ENCODE measurements at places on chromosomes 7 and 10.
A peak's percentile ranks its signal among the peaks of the same experiment; 100 is the strongest.

DNA sequence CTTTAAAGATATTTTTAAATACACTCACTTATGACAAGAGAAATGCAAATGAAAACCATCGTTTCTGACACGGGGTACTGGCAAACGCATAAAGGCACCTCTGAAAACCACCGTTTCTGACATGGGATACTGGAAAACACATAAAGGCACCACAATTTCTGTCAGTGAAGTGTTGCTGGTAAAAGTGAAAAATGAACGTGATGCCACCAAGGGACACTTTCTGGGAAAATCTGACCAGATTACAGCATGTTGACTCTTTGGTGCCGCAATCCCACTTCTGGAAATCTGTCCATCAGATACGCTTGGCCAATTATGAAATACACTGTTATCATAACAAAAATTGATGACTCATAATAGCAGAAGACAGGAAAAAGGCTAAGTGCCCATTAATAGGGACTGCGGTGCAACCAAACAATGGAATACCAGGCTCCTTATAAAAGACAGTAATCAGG, 131.7 kb downstream of the ZMYND11 start:
- DNase-seq: no peak

DNA sequence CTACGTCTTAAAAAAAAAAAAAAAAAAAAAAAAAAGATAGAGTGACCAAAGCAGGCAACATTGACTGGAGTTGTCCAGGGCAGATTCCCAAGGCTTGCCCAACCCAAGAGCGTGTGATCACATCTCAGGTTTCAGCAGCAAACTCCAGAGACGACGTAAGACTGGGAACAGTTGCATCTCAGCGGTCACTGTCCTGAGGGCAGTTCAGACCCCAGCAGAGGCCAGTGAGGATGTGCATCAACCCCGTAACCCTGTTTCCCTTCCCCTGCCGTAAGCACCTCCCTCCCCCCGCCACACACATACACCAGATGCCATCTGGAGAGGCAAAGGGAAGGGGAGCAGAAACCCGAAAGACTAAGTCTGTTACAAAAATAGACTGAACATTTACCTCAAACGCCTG, 19.3 kb upstream of the TOMM7 start:
- peak; percentile 43 for DNase-seq

DNA sequence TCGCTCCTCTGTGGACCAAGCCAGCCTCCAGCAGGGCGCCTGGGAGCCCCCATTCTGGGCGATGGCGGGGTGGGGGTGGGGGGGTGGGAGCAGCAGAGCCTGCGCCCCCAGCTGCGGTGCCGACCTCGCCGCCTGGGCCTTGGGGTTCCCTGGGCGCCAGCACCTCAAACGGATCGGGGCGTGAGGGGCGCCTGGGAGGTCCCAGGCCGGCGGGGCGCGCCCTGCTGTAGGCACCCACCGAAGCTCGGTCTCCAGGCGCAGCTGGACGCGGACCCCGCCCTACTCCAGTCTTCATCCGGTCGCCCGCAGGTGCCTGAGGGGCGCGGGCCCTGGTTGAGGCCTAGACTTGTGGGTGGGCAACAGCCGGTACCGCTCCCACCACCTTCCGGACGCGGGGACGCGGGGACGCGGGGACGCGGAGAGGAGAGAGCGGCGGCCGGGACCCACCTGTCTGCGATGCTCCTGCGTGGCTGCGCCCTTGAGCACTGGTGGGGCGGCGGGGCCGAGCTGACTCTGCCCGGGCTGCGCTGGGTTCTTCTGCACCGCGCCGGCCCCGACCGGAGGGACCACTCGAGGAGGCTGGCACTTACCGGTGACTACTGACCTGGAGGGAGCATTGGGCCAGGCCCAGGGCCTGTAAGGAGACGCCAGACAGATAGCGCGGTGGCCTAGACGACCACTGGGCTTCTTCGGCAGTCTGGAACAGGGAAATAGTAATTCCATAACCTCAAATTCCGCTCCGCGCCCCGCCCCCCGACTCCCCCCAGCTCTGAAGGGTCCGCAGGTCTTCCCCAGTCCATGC, 5.5 kb upstream of the KCP start:
- DNase-seq: no peak

GRCh38 chr10:112535531-112535951, 88.5 kb downstream of the VTI1A start:
- no peak for DNase-seq

- DNase-seq: no peak
Measured at GRCh38 chr7:149414171-149414570, 46.7 kb downstream of the ZNF777 start.

- no peak for DNase-seq
Measured at GRCh38 chr7:149409895-149410294, 51.0 kb downstream of the ZNF777 start.

DNA sequence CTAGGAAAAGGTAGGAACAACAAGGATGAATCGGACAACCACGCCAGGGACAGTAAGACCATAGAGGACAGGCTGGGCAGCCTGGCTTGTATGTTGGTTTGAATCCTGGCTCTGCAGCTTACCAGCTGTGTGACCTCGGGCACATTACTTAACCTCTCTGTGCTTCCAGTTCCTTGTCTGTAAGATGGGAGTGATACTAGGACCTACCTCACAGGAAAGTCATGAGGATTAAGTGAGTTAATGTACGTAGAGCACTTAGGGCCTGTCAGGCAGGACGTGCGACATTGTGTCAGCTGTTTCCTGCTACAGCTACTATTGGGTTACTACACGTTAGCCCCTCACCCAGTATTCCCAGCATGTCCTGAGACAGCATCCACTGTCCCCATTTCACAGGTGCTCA, 32.1 kb downstream of the PLAC9 start:
- DNase-seq: no peak

DNA sequence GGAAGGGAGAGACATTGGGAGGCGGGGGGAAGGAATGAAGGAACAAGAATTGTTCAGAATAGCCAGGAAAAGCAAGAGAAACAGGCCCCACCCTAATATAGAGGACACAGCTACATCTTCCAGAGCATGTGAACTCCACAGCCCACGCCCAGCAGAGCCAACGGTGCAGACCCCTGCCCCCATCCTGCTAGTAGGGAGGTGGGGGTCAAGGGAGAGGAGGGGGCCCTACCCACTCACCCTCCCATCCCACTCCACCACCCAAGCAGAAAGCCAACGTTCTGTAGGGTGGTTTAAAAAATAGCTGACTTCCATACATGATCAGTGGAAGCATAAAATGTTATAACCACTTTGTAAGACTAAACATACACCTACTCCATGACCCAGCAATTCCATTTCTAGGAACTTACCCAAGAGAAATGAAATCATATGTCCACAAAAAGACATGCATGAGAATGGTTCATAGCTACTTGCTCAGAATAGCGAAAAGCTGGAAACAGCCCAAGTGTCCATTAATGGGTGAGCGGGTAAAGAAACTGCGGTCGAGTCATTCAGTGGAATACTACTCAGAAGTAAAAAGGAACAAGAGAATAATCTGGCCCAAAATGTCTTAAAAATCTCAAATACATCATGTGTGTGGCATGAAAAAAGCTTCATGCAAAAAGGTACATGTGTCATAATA, 31.8 kb downstream of the CTBP2 start:
- DNase-seq: no peak

DNA sequence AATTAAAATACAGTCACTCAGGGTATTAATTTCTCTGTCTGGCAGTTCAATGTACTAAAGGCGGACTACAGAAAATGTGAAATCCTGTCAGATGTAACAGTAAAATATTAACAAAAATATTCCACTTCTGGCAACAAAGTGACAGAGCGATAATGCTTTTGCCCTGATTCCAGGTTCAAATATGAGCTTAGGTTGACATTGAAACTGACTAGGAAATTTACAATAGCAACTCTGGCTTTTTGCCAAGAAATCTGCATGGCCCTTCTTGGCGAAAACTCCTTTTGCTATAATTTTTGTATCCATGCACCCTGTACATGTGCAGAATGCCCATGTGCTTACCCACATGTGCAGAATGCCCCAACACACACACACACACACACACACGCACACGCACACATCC, 552.2 kb downstream of the MDFIC start:
- no peak for DNase-seq

- DNase-seq: no peak
Measured at GRCh38 chr10:69415049-69415448, 1.7 kb downstream of the TACR2 start.

GRCh38 chr10:14322526-14323188, 8.1 kb downstream of the FRMD4A start:
- DNase-seq: no peak

DNA sequence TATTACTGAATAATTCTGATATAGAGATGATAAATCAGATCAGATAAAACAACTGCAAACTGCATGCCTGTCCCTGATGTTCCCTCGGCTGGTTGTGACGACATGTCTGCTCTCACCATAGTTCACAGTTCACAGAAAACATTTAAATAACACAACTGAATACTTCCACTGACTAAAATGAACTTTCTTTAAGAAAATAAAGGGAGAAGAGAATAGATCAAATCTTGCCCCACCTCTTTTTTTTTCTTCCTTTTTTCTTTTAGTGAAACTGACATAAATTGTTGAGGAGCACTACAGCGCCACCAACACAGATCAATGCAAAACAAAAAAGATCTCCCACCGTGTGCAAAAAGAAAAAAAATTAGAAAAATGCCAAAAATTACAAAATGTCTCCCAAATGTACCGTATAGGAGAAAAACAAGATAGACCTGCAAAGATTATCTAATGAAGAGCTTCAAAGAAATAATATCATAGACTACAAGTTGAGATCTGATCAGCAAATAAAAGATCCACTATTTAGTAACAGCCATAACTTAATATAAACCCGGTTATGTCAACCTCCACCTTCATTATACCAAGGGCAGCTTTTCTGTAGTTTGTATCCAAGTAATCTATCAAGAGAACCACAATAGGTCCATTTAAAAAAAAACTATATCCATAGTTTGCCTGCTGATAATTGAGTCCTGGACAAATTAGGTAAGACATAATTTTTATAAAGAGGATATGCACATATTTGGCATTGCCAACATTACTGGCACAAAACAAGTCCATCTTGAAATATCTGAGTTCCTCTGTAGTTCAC, 30.7 kb upstream of the EPC1 start:
- no peak for DNase-seq

DNA sequence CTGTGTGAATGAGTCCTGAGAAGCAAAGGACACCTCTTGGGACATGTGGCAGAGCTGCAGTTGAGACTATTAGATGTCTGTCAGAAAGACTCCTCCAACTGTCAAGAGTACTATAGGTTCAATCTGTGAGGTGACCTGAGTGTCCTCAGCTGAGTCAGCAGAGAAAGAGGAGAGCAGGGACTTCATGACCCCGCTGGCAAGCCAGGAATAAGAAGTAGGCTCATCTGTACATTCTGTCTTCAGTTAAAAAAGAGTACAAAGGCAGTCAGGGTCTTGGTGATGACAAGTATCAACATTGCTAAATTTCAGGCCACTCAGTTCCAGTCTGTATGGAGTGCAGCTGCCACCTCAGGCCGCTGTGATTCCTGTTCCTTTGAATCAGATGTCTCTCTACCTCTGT, 25.1 kb downstream of the HECTD2 start:
- DNase-seq: no peak

GRCh38 chr10:38050212-38050611, 39.7 kb downstream of the ZNF33A start:
- no peak for DNase-seq

DNA sequence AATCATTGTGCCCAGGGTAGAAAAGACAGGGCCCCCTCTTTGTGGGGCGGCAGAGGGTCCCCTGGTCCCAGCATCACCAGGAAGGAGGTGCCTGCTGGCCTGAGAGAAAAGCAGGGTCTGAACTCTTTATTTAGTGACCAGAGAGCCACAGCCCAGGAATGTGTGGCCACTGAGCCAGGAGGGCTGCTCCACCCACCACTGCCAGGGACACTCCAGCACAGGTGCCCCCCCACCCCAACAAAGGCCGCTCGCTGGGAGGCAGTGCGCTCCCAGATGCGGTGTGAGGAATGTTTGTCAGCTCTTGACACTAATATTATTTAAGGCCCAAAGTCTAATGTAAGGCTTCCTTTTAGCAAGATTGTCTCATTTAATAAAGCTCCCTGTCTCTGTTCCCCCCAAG, 59.6 kb upstream of the ZMIZ1 start:
- no peak for DNase-seq

DNA sequence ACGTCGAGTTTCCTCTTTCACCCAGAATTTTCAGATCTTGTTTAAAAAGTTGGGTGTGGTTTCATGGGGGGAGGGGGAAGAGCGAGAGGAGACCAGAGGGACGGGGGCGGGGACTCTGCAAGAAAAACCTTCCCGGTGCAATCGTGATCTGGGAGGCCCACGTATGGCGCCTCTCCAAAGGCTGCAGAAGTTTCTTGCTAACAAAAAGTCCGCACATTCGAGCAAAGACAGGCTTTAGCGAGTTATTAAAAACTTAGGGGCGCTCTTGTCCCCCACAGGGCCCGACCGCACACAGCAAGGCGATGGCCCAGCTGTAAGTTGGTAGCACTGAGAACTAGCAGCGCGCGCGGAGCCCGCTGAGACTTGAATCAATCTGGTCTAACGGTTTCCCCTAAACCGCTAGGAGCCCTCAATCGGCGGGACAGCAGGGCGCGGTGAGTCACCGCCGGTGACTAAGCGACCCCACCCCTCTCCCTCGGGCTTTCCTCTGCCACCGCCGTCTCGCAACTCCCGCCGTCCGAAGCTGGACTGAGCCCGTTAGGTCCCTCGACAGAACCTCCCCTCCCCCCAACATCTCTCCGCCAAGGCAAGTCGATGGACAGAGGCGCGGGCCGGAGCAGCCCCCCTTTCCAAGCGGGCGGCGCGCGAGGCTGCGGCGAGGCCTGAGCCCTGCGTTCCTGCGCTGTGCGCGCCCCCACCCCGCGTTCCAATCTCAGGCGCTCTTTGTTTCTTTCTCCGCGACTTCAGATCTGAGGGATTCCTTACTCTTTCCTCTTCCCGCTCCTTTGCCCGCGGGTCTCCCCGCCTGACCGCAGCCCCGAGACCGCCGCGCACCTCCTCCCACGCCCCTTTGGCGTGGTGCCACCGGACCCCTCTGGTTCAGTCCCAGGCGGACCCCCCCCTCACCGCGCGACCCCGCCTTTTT, at the start of gene VIM:
Gene VIM (plus strand): TSS at position 151 of the 925 bp plus-strand sequence. CDS start 1,182 bp downstream, outside the sequence.
- peak; percentile 98 for DNase-seq

DNA sequence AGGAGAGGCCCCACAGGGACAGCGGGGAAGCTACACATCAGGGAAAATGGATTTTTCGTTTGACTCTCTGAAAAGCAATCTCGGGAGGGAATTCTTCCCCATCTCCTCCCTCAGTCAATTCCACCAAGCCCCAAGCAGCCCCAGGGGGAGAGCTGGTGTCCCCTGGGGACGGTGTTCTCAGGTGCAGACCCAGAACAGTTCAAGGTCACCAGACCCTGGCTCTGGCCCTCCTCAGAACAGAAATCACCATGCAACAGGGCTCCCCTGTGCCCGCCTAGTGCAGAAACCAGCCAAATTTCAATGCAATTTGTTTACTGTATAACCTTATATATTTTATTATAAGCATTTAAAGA, 34.1 kb downstream of the GSDME start:
- no peak for DNase-seq

DNA sequence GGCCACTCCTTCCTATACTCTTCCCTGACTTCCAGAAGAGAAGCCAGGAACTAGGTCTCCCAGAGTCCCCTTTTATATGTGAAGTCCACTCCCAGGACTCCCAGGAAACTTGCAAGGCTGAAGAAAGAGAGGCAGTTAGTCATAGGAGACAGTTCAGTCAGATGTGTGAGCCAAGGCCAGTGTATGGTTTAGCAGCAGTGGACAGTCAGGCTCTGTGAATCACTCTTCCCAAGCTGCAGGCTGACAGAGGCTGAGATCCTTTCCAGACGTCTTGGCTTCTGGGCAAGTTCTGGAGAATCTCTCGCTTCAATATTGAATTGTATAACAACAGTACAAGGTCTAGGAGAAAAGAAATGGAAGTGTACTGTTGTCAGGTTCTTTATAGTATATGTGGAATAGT, 26.9 kb downstream of the BLVRA start:
- peak; percentile 81 for DNase-seq
